Mesothelial cell of epicardium (in vitro differentiated cells): ENCODE measurements at places on chromosomes 5 and 9. TPM values are rescaled to one million over a fixed set of nuclear protein-coding genes. Genes with fewer than 3 reads are reported as not detected.

Gene VLDLR
- 47.8 to 50.0 TPM (median 49.6 TPM) in 3 replicates for total RNA-seq

Gene ACTBL2
- 0.07 TPM in 2 of 3 replicates, not detected in the other for total RNA-seq

Gene PDE4D
- total RNA-seq, result 101 to 106 TPM (median 105 TPM) in 3 replicates

Gene OTP
- total RNA-seq, result not detected in 3 replicates

Gene STK32A
- total RNA-seq, result 3.3 to 6.3 TPM (median 3.5 TPM) in 3 replicates
